Stimulated activated CD4-positive, alpha-beta T cell treated with anti-CD3 and anti-CD28 coated beads, Interleukin-4, amount 100 ng/mL, for 24 hours (primary cell): ENCODE measurements at places on chromosomes 2 and 18.

- DNase-seq = no peak
Measured at GRCh38 chr2:56077359-56077915, 106.4 kb upstream of the CCDC85A start.

GRCh38 chr2:24722141-24722790 is 70.9 kb downstream of the PTRHD1 start:
- no peak for DNase-seq

- DNase-seq = no peak
Measured at GRCh38 chr2:39153312-39153711, 32.5 kb upstream of the SOS1 start.

GRCh38 chr2:36663851-36664695 is 32.4 kb upstream of the VIT start:
- peak; percentile 8 for DNase-seq

DNA sequence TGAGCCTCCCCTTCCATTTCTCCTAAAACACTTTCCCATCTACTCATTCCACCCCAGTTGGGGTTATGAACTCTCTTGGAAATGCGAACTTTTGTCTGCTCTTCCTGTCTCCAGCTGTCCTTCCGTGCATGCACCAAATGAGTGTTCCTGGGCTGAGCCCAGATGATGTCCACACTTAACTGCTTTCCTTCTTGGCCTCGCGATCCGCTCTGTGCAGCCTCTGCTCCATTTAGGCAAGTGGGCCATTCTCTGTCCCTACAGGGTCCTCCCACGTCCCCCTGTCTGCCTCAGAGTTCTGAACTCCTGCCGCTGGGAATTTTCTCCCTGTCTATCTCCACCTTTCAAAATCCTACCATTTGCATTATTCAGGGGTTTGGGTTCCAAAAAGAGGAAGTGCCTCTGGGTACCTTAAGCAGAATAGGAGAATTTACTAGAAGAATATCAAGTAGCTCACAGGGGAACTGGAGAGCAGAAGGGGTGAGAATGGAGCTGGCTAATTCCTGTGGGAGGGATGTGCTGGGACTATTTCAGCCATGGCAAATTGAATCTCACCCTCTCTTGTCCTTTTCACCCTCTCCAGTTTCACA is 4.7 kb upstream of the NCK2 start:
- DNase-seq = no peak

DNA sequence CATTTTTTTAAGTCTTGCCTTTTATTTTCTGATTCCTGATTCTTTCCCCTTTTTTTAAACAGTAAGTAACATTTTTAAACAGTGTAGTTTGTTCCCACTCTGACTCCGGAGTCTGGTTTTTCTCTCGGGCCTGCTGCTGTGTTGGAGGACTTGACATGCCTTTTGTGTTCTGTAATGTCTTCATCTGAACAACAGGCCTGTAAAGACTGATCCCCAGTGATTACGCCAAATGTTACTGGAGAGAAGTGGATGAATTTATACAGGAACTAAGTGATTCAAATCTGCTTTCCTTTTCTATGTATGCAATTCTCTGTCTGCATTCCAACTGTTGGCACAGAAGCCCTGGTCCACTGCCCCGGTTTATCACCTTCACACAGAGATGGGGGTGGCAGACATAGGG is 54.3 kb upstream of the RMDN2 start:
- no peak for DNase-seq

DNA sequence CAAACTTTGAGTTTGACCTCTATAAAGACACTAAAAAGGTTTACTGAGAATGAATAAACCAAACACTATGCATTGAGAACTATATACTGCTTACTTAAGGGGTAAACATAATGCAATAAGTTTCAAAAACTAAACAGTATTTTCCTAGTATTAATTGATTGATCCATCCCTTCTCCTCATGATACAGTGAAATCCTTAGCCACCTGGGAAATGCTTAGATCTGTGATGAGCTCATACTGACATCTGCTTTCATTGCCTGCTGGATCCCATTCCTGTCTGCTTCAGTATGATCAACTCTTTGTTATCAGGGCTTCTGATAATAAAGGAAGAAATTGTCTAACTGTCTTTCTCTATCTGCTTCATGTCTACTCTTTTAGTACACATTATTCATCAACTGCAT is 74.9 kb upstream of the UBE2E3 start:
- no peak for DNase-seq

GRCh38 chr2:227884511-227884947 is 13.1 kb downstream of the DAW1 start:
- DNase-seq = peak; percentile 56

GRCh38 chr2:70979180-70979488 is 704 bp downstream of the ANKRD53 start:
- no peak for DNase-seq

- no peak for DNase-seq
Measured at GRCh38 chr2:150320608-150321007, 166.9 kb downstream of the RND3 start.

DNA sequence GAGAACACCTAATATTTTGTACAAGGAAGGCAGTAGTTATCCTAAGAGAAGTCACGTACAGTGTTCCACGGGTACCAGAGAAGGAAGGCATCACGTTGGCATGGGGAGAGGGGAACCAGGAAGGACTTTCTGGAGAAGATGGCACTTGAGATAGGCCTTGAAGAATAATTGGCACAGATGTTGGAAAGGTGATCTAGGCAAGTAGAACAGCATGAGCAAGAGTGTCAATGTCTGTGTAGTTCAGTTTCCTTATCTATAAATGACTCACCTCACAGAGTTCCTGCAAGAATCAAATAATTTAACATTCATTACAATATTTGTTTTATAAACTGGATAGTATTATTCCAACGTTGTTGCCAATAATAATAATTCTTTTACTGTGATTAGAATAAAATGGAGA is 48.3 kb upstream of the BZW1 start:
- no peak for DNase-seq

- DNase-seq = no peak
Measured at GRCh38 chr18:48922801-48923730, 27.7 kb downstream of the SMAD7 start.

DNA sequence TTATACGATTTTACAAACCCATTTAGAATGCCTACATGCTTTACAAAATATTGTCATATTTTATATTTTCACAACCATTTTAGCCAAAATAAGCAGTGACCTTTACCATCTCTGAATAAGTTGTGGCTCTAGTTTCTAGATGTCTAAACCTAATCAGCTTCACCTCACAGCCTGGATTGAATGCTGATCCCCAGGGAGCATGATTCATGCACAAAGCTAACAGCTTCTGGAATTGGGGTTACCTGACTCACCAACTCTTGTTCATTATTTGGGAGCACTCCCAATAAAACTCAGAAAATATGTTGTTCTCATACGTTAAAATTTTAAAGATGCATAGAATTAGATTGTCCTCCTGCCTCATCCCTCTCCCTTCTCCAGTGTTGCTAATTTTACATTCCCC is 611.7 kb upstream of the NETO1 start:
- DNase-seq = no peak
